ENCODE measurements at places on chromosomes 1 and 21.

GRCh38 chr1:43622471-43622870 is 27.5 kb upstream of the KDM4A start:
- DNase-seq: no peak

GRCh38 chr1:41811051-41811795 is 107.5 kb downstream of the HIVEP3 start:
- DNase-seq: no peak

DNA sequence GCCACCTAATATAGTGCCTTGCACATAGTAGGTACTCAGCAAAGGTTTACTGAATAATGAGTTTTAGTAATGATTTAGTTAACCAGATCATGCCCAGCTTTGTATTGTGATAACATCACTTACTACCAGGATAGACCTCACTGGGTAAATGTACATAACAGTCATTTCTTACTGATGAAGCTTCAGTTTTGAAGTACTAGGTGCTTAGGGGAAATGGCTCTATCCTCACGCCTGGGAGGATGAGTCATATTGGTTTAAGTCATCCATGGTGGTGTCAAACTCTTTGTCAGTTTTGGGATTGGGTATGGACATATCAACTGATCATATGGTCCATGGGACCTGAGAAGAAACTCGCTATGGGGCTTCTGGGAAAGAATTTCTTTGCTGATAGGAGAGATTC is 90.6 kb upstream of the USP24 start:
- no peak for DNase-seq

GRCh38 chr1:178021950-178022349 is 52.1 kb upstream of the SEC16B start:
- no peak for DNase-seq

- no peak for DNase-seq
These were observed 5.7 kb upstream of the ZDHHC18 start for GRCh38 chr1:26820784-26821269.

GRCh38 chr1:183830389-183830788 is 25.5 kb downstream of the RGL1 start:
- no peak for DNase-seq

DNA sequence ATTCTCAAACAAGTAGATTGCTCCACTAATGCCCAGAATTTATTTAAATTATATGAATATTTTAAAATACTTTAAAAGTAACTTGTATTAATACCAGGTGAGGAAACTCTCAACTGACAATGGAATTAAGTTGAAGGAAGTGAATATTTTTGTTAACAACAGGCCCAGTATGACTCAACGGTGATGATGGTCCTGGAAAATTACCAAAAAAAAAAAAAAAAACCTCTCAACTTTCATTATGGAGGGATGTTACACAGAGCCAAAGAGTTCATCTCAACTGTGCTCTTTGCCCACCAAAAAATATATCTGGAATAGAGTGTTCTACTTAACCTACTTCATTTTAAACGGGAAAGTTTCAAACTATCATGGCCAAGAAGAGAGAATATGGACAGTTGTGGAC is 28.3 kb downstream of the CFH start:
- DNase-seq: no peak

- DNase-seq: no peak
These were observed 8.7 kb downstream of the GNAT2 start for GRCh38 chr1:109610609-109611307.

All from stimulated activated CD4-positive, alpha-beta T cell treated with anti-CD3 and anti-CD28 coated beads, Interleukin-12 subunit alpha, Interleukin-12 subunit beta, amount 100 ng/mL, for 24 hours (primary cell).